ENCODE measurements at places on chromosomes 16 and 17. TPM values are rescaled to one million over a fixed set of nuclear protein-coding genes. Genes with fewer than 3 reads are reported as not detected.

Gene RND2
- 20.8 TPM for total RNA-seq

Gene CDRT15L2
- total RNA-seq: not detected

Gene KRT33B
- total RNA-seq: not detected

Gene TMC8
- 2.2 TPM for total RNA-seq

Gene PDIA2
- 0.87 TPM for total RNA-seq

Gene TNRC6C
- 16.2 TPM for total RNA-seq

Gene KRTAP9-2
- not detected for total RNA-seq

Gene ABCC11
- not detected for total RNA-seq

Gene BRICD5
- 5.3 TPM for total RNA-seq

Gene PLLP
- 2.1 TPM for total RNA-seq

Gene NOD2
- total RNA-seq: 3.3 TPM

Gene MYO15A
- 1.3 TPM for total RNA-seq

Gene PAGR1
- 59.7 TPM for total RNA-seq

Gene PRAC1
- total RNA-seq: not detected

Gene WSCD1
- 38.9 TPM for total RNA-seq

Gene HBA1
- total RNA-seq: not detected

Measured in GM23338 (cell line).